HuH-7.5 (cell line): ENCODE measurements at places on chromosomes 5 and 9.
A peak's percentile ranks its signal among the peaks of the same experiment; 100 is the strongest.

DNA sequence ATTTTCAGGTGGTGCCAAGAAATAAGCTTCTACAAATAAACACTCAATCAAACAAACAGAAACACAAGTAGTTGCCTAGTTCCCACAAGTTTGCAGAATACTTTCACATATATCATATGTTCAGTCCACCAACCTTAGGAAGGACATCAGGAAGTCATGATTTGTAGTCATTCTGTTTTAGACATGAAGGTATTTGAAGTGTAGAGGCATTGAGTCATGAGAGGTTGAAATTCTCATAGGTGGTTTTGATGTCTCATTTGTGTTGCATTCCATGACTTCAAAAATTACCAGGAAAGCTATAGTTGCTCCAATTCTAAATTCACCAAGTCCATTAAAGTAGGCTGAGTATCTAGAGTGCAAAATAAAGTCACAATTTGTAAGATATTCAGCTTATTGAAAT is 159.0 kb downstream of the KCTD16 start:
- DNase-seq = no peak

GRCh38 chr5:59177644-59178043 is 594.8 kb downstream of the RAB3C start:
- DNase-seq = no peak

DNA sequence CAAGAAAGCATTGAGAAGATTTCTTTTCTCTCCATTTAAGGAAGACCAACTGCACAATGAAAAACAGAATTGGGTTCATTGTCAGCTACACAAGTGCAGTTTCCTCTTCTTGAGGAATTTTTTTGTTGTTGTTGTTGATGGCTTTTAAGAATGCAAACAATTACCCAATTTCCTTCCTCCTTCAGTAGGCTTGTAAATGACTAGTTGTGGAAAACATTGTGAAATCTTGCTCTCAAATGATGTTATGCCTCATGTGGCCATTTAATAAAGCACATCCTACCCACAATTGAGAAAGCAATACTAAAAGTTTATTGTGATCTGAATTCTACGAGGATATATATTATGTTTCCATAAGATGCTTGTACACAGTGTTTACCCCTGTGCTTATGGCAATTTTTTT is 171.6 kb downstream of the FAM174A start:
- no peak for DNase-seq

DNA sequence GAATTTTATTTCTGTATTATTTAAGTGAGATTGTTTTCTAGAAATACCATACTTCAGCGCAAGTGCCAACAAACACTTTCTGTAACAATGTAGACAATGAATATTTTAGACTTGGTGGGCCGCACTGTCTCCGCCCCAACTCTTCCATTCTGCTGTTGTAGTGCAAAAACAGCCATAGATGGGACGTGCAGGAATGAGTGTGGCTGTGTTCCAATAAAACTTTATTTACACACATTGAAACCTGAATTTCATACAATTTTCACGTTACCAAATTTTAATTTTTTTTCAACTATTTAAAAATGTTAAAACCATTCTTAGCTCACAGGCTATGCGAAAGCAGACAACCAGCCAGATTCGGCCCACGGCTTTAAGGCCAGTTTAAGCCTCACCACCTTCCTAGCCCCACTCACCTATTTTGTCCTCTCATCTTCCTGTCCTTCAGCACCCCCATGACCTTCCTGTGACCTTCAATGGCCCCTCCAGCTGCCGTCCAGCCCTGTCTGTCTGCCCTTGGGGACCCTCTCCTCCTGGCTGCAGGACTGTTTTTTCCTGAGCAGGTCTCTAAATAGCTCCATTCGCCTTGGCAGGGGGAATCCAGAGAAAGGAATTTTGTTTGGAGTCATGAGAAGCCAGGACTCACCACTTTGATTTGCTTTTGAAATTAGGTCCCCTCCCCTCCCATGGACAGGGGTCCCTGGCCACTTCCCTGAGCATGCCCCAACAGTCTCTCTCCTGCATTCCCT is 11.2 kb upstream of the ANXA6 start:
- DNase-seq = no peak

- DNase-seq = no peak
Observed at GRCh38 chr5:54862036-54862435, 123.4 kb downstream of the ESM1 start.

DNA sequence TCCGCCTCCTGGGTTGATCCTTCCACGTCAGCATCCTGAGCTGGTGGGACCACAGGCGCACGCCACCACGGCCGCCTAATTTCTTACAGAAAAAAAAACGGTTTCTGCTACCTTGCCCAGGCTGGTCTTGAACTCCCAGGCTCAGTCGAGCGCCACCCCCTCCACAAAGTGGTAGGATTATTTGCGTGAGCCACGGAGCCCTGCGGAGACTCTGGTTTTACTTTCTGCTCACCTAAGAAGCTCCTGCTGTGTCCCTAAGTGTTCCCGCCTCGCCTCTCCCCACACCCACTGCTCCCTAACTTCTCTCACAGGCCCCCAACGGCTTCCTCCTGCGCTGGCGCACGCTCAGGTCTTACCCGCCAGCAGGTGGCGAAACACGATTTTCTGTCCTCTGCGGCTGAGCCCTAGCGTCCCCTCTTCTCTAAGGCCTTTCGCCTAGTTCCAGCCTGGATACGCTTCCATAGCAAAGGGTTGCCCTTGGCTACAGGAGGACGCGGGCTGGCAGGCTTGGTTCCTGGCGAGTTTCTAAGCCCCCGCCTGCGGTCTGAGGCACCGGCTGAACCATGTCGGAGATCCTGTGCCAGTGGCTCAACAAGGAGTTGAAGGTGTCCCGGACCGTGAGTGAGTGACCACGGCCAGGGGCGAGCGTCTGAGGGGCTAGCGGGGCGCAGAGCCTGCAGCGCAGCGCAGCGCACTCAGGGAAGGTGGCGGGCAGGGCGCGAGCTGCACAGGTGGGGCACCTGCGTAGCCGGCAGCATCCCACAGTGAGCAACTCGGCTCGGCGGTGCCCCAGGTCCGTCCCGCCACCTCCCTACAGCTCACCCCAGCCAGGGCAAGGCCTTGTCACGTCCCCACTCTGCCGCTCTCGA is at the start of gene SPEF2:
SPEF2 (plus strand) TSS at position 429 of the 869 bp plus-strand sequence; CDS start at position 564, 135 bp downstream.
- peak; percentile 84 for DNase-seq

DNA sequence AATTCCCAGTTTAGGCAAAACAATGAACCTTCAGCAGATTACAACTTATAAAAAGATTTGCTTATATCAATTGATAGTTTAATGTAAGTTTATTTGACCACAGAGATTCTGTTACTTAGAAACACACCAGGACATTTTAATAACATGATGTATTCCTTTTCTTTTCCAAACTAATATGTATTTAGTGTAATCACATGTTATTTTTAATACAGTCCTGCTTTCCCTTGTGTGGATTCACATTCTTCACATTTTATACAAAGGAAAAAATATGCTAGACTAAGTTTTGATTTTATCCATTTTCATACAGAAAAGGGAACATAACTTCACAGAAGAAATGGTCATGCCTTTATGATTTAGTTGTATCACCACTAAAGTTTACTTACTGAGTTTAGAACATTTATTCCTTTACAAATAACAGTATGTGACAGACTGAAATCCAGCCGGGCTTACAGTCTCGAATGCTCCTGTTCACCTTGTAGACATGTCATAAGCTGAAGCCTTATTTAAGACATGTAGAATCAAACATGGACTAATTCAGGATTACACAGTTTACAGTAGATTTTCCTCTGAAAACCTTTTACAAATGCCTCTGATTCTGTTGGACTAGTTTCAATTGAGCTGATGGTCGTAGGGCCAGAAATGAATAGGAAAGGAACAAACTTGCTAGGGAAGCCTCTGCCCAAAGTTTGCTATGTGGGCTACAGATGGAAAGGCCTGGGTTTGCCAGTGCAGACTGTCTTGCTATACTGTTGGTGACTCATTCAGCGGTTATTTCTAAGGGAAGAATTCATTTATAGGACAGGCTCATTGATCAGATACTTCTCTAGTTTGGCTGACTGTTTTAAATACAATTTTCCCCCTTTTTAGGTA is 6.6 kb upstream of the ASPN start:
- DNase-seq = no peak

DNA sequence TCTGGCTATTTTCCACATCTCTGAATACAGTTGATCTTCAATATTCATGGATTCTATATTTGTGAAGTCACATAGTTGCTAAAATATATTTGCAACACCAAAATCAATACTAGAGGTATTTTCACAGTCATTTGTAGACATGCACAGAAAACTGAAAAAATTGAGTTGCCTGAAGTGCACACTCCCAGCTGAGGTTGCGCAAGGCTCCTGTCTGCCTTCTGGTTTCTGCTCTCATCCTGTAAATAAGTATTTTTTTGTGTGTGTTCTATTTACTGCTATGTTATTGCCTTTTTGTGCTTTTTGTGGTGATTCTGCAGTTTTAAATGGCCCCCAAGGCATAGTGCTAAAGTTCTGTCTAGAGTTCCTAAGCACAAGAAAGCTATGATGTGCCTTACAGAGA is 371.1 kb upstream of the GRAMD2B start:
- no peak for DNase-seq

DNA sequence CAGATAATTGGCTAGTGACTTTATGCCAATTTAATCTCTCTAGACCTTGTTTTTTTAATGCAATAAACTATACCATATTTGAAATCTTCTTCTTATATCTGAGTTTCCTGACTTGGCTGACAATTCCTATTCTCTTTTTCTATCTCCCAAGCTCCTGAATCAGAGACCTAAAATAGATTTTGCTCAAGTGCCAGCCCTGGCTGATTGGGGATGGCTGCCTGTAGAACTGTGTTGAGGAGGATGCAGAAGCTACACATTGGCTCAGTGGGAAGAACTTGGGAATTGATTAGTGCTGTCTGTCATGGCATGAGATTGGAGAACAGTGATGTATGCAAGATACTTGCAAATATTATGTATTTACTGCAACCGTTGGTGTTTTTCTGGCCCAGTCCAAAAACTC is 132.8 kb downstream of the INSYN2B start:
- DNase-seq = no peak

- DNase-seq = no peak
Observed at GRCh38 chr5:107370396-107370968, 300.3 kb downstream of the EFNA5 start.

- DNase-seq = no peak
Observed at GRCh38 chr5:162026803-162027202, 40.8 kb upstream of the GABRG2 start.

- DNase-seq = no peak
Observed at GRCh38 chr5:69271376-69271775, 36.7 kb downstream of the CDK7 start.

DNA sequence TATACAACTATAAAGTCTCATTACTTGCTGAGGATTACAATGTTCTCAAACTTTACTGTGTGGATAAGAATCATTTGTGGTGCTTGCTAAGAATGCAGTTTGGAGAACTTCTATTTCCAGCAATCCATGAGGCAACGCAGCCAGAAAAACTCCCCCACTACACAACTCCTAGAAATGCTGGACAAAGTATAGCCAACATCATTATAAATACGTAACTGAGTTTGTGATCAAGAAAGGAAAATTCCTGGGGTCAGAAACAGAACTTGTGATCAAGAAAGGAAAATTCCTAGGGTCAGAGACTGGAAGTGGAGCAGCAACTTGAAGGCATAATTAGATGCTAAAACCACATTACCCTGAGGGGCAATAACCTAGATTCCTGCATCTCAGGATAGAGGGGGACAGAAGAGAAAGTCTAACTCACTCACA is 81.1 kb downstream of the MAT2B start:
- DNase-seq = no peak

DNA sequence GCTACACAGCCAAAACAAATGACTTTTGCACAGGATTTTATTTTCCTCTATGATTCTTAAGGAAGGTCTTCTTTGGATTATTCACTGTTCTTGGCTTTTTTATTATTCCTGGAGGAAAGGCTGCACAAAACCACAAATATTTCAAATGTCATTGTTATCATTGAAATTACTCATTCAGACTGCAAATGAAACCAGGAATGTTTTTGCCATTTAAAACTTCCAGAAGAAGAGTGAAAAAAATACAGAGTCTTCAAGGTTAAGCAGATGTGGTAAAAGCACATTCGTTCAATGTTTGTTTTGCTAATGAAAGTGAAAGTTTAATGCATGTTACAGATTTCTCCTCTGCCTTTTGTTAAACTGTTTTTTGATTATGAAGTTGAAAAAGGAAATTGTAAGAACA is 238.2 kb downstream of the TLE4 start:
- no peak for DNase-seq

GRCh38 chr9:87643778-87644570 is 81.9 kb upstream of the CTSL start:
- no peak for DNase-seq

DNA sequence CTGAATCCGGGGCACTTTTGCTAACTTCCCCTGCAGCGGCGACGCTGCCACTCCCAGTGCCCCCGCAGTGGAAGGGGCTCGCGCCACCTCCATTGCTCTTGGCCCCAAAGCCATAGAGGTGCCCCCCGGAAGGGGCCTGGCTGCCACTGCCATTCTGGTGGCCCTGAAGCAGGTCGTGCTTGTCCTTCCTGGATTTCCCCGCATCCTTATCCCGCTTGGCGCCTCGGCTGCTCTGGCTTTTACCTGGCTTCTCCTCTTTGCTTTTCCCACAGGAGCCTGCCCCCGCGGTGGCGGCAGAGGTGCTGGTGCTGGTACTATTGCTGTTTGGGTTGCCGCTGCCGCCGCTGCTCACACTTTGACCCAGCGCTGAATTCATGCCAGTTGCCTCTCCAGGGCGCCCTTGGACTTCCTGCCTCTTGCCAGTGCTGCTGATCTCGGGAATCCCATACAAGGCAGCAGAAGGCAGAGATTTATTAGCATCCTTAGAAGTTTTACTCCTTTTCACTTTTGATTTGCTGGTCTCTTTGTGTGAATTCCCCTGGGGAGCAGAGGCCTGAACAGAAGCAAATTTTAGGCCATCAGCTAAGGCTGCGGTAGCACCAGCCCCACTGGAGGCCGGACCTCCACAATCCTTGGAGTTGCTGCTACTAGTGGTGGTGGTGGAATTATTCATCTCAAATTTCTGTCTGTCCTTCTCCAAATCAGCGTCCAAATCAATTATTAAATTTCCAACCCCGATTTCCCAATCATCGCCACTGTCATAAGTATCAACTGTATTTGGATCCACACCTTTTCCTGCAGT is 2.1 kb downstream of the ZNF608 start:
- no peak for DNase-seq

- DNase-seq = no peak
Observed at GRCh38 chr5:147670815-147671214, 111.7 kb downstream of the JAKMIP2 start.

DNA sequence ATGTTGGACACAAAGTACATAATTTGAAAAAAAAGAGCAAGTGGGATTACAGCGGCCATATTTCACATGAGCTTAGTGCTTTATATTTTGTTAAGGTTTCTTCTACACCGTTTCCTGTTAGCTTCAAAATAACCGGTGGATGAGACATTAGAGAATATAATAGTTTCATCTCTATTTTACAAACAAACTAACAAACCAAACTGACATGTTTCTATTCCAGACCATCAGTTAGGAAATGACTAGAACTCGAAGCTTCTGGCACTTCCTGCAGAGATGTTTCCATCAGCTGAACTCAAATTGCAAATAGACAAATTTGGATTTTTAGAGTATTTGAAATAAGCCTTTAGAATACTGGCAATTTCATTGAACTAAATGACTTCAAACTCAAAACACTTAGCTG is 86.5 kb downstream of the MTRR start:
- no peak for DNase-seq

- DNase-seq = no peak
Observed at GRCh38 chr5:132483661-132484390, 6.7 kb downstream of the IRF1 start.

GRCh38 chr5:76371960-76372322 is 31.1 kb upstream of the IQGAP2 start:
- no peak for DNase-seq
